ENCODE measurements at places on chromosomes 2 and 18. TPM values are rescaled to one million over a fixed set of nuclear protein-coding genes. Genes with fewer than 3 reads are reported as not detected.

The DSG4 gene
- not detected for total RNA-seq

The CCDC141 gene
- under 0.01 TPM for total RNA-seq

The CHRND gene
- total RNA-seq, result not detected

The DTNA gene
- total RNA-seq, result 31.6 TPM

The FN1 gene
- total RNA-seq, result 8,592 TPM

The INO80D gene
- 7.6 TPM for total RNA-seq

The ERBB4 gene
- total RNA-seq, result under 0.01 TPM

The TBR1 gene
- under 0.01 TPM for total RNA-seq

The ZFP36L2 gene
- 16.2 TPM for total RNA-seq

The ATP6V1C2 gene
- under 0.01 TPM for total RNA-seq

The TRIM43 gene
- not detected for total RNA-seq

The TMEM163 gene
- total RNA-seq, result not detected

The GTF2A1L gene
- total RNA-seq, result not detected
